ENCODE measurements at places on chromosomes 13 and 19.

DNA sequence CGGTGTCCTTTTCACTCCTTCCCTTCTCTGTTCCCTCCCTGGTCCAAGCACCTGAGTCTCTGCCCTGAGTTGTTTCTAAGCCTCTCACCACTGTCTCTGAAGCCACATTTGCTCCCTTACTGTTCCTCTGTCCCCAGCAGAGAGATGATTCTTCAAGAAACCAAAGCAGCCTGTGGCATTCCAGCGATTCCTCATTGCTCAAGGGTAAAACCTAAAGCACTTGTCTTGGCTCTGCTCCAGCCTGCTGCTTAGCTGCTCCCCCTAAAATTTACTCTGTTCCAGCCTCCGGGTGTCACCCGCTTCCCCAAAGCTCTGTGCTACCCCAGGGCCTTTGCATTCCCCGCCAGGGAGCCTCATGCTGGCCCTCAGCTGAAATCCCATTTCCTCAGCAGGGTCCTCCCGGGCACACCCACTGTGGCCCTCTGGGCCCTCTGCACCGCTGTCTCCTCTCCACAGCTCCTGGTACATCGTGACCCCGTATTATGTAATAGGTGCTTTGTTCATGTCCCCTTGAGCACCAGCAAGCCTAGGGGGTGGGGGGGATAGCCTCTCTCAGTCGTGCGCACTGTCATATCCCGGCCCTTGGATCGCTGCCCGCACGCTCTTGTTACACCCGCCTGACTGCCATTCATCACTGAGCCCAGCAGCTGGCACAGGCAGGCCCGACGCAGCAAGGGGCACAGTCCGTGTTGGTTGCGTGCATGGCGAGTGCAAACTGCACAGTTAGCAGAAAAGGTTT is 15.8 kb downstream of the TECR start:
- no peak for DNase-seq

- no peak for DNase-seq
These were observed 185.3 kb upstream of the EDNRB start for GRCh38 chr13:78103936-78104335.

GRCh38 chr13:33194820-33195692 is 90.5 kb downstream of the STARD13 start:
- DNase-seq, result no peak

GRCh38 chr13:90618133-90618532 is 729.4 kb upstream of the MIR17HG start:
- DNase-seq, result no peak

- peak; percentile 37 for DNase-seq
These were observed 62.6 kb downstream of the KDM4B start for GRCh38 chr19:5031231-5032100.

DNA sequence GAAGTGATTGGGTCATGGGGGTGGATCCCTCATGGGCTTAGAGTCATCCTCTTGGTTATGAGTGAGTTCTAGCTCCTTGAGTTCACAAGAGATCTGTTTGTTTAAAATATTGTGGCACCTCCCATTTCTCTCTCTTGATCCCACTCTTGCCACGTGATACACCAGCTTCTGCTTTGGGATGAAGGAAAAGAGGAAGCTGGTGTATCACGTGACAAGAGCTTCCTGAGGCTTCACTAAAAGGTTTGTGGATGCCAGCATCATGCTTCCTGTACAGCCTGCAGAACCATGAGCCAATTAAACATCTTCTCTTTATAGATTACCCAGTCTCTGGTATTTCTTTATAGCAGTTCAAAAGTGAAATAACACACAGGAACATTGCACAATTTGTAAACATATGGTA is 352.5 kb upstream of the ATXN8OS start:
- DNase-seq, result no peak

- no peak for DNase-seq
These were observed 119.7 kb downstream of the ABCC4 start for GRCh38 chr13:95181586-95181985.

DNA sequence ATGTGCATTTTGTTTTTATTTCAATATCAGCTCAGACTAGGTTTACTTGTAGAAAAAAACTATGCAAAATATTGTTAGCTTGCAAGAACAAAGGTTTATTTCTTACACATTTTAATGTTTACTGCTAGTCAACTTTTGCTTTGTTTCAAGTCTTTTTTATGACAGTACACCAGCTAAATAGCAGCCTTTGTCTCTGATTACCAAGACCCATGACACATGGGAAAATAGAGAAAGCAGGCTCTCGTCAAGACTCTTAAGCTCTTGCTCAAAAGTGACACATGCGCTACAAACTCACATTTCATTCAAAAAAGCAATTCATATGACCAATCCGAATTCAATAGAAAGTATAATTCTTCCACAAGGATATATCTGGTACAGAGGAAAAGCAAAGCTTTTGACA is 642.3 kb upstream of the SLITRK1 start:
- no peak for DNase-seq

- DNase-seq, result no peak
These were observed 799.2 kb downstream of the GPC5 start for GRCh38 chr13:92197669-92198068.

DNA sequence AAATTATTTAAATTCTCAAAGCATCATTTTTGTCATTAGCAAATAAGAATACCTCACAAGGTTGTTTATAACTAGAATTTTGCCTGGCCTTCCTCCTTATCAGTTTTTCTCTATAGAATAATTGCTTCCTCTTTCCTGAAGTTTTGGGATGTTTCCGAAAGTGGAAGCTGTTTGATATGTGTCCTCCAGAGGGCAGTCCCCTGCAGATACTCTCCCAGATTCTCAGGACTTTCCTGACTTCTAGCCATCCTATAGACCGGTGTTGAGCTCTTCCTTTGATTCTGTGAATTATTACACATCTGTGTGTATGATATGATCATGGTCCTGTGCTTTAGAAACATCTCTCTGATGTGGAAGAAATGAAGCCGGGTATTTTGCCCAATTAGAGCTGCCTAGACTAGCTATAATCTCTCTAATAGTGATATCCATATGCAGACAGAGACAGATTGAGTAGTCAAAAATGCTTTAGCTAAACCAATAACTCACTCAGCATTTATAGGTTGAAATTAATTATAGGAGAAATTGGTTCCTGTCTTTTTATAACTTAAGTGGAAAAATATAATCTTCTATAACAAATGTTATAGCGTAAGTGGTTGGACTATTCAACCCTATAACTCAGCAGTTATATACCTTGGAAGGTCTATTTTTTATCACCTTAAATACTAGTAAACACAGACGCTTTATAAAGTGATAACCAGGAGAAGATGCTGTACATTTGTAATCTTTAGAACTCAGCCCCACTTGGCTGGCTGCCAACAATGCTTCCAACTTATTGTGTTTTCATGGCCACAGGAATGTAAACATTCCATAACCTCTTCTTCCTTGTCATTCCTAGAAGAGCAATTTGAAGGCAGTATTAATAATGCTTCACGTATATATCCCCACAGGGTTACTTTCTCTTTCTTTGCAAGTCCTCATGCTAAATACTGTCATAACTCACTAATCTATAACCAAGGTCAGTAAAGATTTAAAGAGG is 201.0 kb upstream of the RXFP2 start:
- no peak for DNase-seq

- DNase-seq, result no peak
These were observed 78.1 kb downstream of the PCDH9 start for GRCh38 chr13:67152085-67152484.
